ENCODE measurements at places on chromosomes 3 and 15.

DNA sequence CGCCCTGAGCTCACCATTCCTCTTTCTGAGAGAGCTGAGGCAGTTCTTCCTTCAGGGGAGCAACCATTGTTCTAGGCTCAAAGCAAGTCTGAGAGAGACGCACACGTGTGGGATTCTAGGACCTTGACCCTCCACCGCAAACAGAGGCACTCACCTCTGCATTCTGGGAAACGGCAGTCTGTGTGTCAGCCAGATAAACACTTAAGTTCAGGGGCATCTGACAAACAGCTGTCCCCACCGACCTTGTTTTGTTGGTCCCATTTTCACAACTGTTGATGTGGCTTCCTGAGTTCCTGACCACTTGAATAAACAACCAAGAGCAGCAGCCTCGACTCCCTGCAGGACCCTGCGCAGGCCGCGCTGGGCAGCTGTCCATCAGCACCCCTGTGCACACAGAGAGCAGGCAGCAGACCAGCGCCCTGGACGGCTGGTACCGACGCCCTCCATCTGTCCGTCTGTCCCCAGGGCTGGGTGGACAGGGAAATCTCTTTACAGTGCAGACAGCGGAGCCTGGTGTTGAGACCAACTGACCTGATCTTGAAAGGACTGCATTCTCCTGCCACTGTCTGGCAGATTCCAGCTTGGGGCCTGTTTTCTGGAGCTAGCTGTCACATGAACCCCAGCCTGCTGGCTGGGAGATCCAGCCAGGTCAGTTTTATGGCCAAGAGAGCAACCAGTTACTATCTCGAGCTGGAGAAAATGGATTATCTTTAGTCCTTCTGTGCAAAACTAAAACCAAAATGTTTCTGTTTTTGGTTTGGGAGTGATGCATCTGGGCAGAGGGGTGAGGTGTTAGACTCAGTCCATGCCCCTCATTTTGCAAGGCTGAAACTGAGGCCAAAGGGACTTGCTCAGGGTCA is 64.2 kb downstream of the FAM43A start:
- DNase-seq: no peak

DNA sequence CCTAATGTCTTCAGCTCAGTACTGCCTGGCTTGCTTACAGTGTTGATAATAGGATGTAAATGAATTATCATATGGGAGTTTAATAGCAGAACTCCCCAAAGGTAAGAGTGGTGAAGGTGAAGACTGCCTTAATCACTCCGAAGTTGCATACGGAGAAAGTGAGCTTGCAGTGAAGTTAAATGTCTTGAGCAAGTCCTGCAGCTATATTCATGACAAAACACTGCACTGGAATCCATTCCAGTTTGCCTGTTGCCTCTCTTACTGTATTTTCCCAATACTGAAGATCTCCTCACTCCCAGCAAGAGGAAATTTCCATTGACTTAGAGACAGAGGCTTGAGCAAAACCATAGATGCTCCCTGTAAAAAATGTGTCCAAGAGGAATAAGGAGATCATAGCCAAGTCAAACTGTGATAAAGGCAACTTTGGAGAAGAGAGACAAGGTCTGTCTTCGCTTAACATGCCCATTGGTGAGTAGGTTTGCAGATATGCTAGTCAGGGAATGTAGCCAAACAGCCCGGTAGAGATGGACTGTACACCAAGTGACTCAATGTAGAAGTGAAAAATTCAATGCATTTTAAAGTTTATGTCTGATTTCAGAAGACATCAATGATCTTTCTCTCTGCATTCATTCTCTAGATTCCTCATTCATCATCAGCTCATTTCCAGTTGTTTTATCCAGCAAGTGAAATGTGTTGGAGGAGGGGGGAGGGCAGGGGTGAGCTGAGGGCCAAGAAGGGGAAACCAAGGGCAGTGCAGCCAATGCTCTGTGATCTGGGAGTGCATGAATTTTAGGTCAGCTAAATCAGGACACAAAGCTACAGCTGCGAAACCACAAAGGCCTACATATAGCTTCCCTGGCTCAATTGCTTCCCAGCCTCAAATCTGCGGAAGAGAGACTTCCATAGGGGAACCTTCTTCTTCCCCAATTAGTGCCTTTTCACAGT is 667.1 kb upstream of the NR2F2 start:
- DNase-seq: no peak

DNA sequence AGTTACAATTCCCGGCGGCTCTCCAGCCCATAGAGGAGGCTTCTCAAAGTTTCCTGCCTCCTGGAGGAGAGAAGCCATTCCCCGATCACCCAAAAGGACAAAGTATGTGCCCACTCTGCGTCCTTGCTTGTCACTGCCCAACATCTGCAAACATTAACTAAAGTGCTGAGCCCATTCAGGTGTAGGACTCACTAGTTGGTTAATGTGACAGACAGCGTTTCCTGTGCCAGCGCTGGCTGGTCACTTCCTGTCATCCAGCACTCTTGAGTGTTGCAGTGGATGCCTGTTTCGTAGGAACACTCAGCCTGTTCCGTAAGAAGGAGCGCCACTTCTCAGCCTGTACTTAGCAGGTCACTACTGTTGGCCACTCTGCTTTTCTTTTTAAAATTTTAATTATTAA is 100.3 kb downstream of the APBA2 start:
- DNase-seq: no peak

GRCh38 chr15:44163370-44163769 is 31.7 kb downstream of the FRMD5 start:
- DNase-seq: no peak

GRCh38 chr3:139524841-139525636 is 14.5 kb downstream of the RBP1 start:
- DNase-seq: no peak

DNA sequence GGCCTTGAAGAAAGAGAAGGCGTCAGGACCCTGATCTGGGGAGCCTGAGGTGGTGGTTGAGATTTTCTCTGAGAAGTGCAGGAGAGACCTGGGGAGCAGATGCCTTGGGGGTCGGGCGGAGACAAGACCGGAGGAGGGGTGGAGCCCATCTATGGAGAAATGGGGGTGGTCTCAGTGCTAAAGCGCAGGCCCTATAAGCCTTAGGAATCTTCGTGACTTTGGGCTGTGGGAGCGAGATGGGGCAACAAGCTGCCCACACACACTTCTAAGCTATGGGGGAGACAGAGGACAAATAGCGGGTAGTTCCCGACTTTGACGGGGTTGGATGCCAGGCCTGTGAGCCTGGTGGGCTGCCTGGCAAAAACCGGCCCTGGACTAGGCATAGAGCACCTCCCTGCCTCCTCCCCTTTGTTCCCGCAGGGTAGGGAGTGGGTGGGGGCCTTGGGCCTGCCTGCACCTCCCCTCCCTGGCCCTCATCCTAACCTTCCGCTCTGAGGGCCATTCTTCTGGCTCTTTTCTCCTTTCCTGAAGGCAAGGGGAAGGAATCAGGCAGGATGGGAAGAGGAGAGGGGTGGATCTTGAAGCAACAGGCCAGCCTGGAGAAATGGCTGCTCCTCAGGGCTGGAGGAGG is 880 bp downstream of the NISCH start:
- DNase-seq: no peak

- no peak for DNase-seq
Measured at GRCh38 chr3:189561256-189561655, 69.9 kb upstream of the TP63 start.

GRCh38 chr15:26889298-26889898 is 22.5 kb downstream of the GABRA5 start:
- DNase-seq: peak; percentile 34

GRCh38 chr15:66876421-66876730 is 174.3 kb downstream of the SMAD6 start:
- DNase-seq: no peak

GRCh38 chr15:68367226-68367625 is 64.7 kb downstream of the ITGA11 start:
- DNase-seq: no peak

GRCh38 chr15:72082176-72082575 is 35.8 kb downstream of the MYO9A start:
- DNase-seq: no peak

DNA sequence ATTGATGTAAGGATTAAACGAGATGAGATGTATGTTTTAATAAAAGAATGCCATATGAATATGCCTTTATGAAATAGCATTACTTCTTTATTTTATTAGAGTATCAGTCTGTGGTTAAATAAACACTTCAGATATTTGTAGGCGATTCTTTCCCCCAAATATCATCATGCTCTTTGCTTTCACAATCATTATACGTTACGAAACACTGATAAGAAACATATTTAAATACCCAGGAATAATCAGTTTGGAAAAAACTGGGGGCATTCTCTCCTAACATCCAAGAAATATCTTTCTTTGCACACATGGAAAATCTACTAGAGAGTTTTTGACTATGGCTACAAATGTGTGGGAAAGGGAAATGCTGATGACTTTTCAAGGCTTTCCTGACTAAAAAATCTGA is 4.4 kb upstream of the PLAAT1 start:
- no peak for DNase-seq

DNA sequence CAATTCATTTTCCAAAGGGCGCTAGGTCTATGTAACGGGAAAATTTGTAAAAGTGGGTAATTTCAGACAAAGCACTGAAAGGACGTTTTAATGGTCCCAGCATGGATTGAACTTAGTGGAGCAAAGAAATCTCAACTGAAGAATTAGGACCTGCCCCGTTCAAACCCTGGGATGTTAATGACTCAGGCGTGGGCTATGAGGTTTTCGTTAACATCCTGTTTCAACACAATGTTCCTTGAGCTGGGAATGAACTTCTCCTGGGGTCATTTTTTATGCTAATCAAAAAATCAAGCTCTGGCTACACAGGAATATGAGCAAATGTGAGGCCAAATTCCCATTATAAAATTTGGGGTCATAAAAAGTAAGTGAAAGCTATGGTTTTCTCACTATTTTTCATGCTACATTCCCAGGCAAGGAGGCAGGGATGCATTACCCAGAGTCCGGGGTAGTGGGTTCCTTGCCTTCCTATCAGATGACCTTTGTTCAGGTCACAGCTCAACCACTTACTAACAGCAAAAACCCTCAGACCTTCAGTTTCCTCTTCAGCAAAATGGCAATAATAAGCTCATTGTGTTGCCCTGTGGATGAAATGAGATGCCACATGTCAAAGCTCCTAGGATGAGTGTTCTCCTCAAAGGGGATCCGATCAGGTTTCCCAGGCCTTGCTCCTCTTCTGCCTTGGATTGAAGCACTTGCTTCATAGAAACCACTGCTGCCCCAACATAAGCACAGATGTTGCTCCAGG is 271.4 kb downstream of the ARRDC4 start:
- no peak for DNase-seq

GRCh38 chr15:83685916-83686332 is 32.0 kb downstream of the ADAMTSL3 start:
- no peak for DNase-seq

GRCh38 chr3:22685597-22685996 is 517.5 kb upstream of the UBE2E2 start:
- no peak for DNase-seq

DNA sequence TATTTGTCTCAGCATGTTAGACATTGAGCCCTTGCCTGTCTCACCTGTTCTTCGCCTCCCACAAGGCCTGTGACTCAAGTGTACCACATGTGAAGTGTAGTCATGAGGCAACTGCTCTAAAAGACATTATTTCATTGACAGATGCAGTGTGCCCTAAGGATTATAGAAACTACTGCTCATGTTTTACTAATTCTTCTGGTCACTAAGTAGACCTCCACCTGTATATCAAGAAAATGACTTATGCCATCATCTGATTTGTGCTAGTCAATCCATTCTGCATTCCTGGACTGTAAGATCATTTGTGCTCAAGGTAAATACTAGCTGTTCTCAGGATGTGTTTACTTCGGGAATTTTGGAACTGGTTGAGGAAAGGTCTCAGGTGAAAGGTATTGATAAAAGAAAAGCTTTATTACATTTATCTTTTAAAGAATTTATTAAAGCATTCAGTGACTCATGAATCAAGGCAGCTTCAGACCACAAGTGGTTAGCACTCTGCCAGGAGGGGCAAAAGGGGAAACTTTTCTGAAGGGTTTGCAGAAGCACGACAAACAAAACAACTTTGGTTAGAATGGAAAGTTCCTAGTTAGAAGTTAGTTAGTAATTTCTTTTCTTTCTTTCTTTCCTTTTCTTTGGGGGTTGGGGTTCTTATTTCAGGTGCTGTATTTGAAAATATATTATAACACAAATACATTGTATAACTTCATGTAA is 465.3 kb upstream of the CBLB start:
- no peak for DNase-seq

- no peak for DNase-seq
Measured at GRCh38 chr3:146470425-146470990, 1.1 kb upstream of the PLSCR2 start.

- peak; percentile 54 for DNase-seq
Measured at GRCh38 chr3:49723296-49723627, 489 bp downstream of the GMPPB start.

DNA sequence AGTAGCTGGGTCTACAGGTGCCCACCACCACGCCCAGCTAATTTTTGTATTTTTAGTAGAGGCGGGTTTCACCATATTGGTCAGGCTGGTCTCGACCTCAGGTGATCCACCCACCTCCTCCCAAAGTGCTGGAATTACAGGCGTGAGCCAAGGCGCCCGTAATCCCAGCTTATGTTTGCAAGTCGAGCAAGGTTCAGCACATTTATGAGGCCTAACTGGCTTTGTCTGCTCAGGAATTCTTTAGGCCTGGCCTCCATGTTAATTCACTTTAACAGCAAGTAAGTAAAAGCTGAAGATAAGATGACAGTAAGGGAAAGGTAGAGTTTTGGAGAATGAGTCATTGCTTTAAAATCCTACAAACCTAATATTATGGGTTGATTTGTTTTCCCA is 24.6 kb downstream of the SIDT1 start:
- DNase-seq: no peak

DNA sequence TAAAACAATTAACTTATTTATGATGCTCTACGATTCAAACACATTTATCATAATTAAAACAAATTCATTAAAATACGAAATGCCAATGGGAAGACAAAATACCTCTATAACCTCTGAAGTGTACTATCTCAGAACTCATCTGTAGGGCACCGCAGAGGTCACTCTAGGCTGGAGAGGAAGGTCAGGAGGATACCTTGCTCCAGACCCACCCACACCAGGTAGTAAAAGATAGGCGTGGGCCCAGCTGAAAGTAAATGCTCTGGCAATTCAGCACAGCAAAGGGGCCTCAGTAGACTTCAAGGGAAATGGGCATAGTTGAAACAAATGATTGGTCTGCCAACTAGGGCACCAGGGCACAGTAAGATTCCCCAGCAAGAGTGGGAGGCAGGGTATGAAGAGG is 26.0 kb upstream of the SPPL2A start:
- no peak for DNase-seq

DNA sequence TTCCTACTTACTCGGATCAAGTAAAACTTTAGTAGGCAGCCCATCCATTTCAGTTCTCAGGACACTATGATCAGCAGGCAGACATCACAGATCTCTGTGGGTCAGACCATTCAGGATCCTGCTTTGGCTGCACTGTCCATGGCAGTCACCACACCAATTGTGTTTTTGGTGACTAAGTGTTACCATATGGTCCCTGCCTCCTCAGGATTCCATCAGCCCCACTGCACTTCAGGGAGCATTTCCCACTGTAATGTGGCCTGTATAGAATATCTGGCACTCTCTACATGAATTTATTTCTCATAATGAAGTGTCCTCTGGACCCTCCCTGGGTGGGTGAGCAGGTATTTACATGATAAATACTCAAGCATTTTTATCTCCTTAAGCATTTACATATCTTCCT is 41.3 kb downstream of the ZNF445 start:
- no peak for DNase-seq

Data from AML-193 (cell line).